CD8-positive, alpha-beta memory T cell (primary cell): ENCODE measurements at places on chromosomes 5 and 9. TPM values are rescaled to one million over a fixed set of nuclear protein-coding genes. Genes with fewer than 3 reads are reported as not detected.

DNA sequence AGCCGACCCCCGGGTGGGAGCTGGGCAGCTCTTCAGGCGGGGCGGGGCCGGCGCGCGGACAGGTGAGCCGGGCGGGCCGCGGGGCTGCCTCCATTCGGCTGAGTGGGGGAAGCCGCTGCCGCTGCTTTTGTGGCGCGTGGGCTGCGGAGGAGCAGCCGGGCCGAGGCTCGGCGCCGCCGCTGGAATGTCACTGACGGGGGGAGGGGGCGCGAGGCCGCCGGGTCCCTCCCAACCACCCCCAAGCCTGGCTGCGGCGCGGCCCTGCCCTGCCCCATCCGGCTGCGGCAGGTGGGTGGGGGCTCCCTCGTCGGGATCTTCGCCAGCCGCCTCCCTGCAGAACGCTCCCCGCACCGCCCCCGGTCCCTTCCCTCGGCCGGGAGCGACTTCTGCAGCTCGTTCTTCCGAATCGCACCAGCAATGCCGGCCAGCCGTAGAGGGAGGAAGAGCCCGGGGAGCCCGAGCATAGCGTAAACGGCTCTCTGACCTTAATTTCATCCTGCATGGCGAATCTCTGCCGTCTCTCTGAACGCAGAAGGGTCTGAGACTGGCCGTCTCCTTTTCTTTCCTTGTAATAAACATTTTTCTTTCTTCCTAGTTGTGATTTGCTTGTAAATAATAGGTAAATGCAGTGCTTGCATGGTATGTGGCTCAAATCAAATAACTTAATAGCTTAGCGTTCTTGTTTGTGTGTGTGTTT lies 505 bp downstream of the SPTAN1 start:
- H3K27ac ChIP-seq, result peak overlapping the region; percentile 55
- peak overlapping the region; percentile 75 for H3K4me3 ChIP-seq
- no peak for DNase-seq
- no peaks in the 10 kb centered on the region for H3K36me3 ChIP-seq

- no peak overlapping the region for H3K4me3 ChIP-seq
- no peak for DNase-seq
- no peaks in the 10 kb centered on the region for H3K4me1 ChIP-seq
Measured at GRCh38 chr5:178425621-178426068, 164.5 kb downstream of the COL23A1 start.

- H3K4me3 ChIP-seq, result no peak overlapping the region
- no peaks in the 10 kb centered on the region for H3K4me1 ChIP-seq
- no peak for DNase-seq
- H3K27ac ChIP-seq, result no peak overlapping the region
- H3K27me3 ChIP-seq, result no peaks in the 10 kb centered on the region
- no peaks in the 10 kb centered on the region for H3K36me3 ChIP-seq
Measured at GRCh38 chr5:173397516-173397915, 69.3 kb upstream of the STC2 start.

GRCh38 chr5:39355324-39355723 lies 9.0 kb downstream of the C9 start:
- no peak overlapping the region for H3K27ac ChIP-seq
- H3K36me3 ChIP-seq, result no peaks in the 10 kb centered on the region
- H3K27me3 ChIP-seq, result no peaks in the 10 kb centered on the region
- no peak overlapping the region for H3K4me3 ChIP-seq
- H3K4me1 ChIP-seq, result no peaks in the 10 kb centered on the region

DNA sequence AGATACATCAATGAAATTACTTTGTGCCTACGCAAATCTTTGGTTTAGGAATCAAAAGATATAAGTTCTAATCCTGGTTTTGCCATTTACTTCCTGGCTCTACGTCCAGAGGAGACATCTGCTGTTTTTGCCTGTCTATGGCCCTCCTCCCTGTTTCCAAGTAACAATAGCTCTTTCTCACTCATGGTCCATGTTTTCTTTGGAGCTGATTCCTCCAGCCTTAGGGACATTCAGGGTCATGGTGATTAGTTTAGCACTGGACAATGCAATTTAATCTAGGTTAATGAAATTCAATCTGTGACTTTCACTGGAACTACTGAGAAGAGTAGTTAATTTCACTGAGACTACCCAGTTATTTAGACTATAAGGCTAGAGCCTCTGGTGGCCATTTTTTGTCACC lies 170.6 kb downstream of the SEMA6A start:
- H3K4me1 ChIP-seq, result no peaks in the 10 kb centered on the region
- DNase-seq, result no peak
- H3K4me3 ChIP-seq, result no peak overlapping the region
- no peaks in the 10 kb centered on the region for H3K36me3 ChIP-seq
- no peaks in the 10 kb centered on the region for H3K27me3 ChIP-seq
- no peak overlapping the region for H3K27ac ChIP-seq

- peaks cover 86% of the 10 kb centered on the region for H3K4me1 ChIP-seq
- H3K4me3 ChIP-seq, result peak overlapping the region; percentile 76
- no peaks in the 10 kb centered on the region for H3K27me3 ChIP-seq
- H3K27ac ChIP-seq, result peak overlapping the region; percentile 85
- no peaks in the 10 kb centered on the region for H3K36me3 ChIP-seq
Measured at GRCh38 chr9:120929229-120929791, 2.7 kb upstream of the TRAF1 start.

DNA sequence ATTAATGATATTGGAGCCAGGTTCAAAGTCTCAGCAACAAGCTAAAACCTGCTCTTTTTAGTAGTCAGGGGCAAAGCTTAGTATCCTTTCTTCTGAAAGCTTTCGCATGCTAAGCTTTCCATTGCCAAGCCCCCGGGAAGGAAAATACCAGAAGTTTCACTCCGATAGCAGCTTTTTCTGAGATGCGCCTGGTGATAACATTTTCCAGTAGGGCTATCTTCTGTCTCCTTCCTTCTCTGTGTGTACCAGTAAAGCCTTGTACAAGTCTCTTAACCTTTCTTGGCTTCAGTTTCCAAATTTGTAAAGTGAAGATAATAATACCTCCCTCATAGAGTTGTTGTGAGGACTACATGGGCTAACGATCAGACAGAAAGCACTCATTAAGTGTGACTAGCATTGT lies 36.7 kb downstream of the DOCK8 start:
- H3K27ac ChIP-seq, result peak overlapping the region; percentile 22
- no peak for DNase-seq
- no peaks in the 10 kb centered on the region for H3K27me3 ChIP-seq
- no peak overlapping the region for H3K4me3 ChIP-seq

ADAMTS6 gene
- total RNA-seq, result 1.2 TPM

SLC36A2 gene
- not detected for total RNA-seq

PAPPA gene
- not detected for total RNA-seq

SLC6A7 gene
- total RNA-seq, result not detected

TRPM6 gene
- total RNA-seq, result not detected

SPINK6 gene
- total RNA-seq, result not detected
